ENCODE measurements at places on chromosomes 16 and 17.

- DNase-seq: no peak
These were observed 143.3 kb upstream of the AXIN2 start for GRCh38 chr17:65704731-65705130.

- no peak for DNase-seq
These were observed 160.2 kb upstream of the LHX1 start for GRCh38 chr17:36777118-36777517.

GRCh38 chr17:11495613-11496012, 102.7 kb upstream of the DNAH9 start:
- DNase-seq: no peak

- peak; percentile 95 for DNase-seq
These were observed 8.9 kb downstream of the TSR3 start for GRCh38 chr16:1342526-1343427.

DNA sequence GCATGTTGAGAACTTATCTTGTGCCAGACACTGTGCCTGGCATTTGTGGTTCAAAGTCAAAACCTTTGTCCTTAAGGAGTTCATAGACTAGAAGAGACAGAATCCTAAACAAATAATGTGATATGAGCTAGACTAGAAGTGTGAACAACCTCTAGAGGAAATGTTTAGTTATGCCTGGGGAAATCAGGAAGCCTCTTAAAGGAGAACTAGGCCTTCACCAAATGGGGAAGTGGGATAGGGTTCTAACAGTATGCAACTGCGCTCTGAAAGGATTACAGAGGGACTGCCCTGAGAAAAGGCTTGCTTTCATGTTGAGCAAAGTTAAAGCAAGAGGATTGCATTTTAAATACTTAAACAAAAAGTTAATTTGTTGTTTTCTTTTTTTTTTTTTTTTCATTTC, 4.9 kb downstream of the RUNDC1 start:
- DNase-seq: no peak

GRCh38 chr16:11225677-11226549, 30.1 kb downstream of the SOCS1 start:
- DNase-seq: no peak

DNA sequence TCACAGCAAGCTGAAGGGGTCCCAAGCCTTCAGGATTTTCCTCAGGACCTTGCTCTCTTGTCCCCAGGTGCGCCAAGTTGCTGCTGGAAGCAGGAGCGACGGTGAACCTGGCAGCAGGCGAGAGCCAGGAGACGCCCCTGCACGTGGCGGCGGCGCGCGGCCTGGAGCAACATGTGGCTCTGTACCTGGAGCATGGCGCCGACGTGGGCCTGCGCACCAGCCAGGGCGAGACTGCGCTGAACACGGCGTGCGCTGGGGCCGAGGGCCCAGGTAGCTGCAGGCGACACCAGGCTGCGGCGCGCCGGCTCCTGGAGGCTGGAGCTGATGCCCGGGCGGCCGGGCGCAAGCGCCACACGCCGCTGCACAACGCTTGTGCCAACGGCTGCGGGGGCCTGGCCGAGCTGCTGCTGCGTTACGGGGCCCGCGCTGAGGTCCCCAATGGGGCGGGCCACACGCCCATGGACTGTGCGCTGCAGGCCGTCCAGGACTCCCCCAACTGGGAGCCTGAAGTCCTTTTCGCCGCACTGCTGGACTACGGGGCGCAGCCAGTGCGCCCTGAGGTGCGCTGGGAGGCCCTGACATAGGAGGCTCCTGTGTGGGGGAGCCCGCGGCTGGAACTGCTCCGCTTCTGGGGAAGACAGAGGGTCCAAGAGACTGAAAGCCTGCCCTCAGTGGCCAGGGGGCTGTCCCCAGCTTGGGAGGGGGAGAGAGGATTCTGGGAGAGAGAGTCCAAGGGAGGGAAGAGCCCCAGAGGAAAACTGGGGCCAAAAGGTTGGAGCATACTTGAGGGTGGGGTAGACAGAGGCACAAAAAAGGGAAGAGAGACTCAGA, 6.4 kb downstream of the ASB16 start:
- no peak for DNase-seq

DNA sequence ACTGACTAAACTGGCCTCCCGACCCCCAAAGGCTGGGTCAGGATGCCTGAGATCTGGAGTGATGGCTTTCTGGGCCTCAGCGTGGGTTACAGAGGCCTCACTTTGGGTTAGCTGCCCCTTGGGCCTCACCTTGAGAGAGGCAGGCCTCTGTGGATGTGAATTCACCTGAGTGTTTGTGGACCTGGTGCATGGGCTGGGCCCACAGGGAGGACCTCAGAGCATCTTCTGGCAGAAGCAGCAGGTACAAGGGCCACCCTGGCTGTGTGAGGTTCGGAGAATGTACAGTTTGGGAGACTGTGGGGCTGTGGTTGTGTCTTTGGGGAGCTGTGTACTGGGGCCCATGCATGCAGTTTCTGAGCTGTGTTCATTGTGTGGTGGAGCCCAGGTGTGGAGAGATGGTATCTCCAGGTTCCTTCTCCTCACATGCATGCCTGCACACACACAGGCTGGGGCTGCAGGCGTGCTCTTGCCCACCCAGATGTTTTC, 18.3 kb downstream of the RARA start:
- no peak for DNase-seq

GRCh38 chr16:26809461-26809860, 257.3 kb upstream of the C16orf82 start:
- no peak for DNase-seq

GRCh38 chr16:56675685-56676210, 6.1 kb downstream of the MT1H start:
- no peak for DNase-seq

GRCh38 chr16:84299734-84300440, 5.2 kb downstream of the WFDC1 start:
- DNase-seq: no peak

- DNase-seq: no peak
These were observed 18.9 kb upstream of the TBX21 start for GRCh38 chr17:47713980-47714700.

DNA sequence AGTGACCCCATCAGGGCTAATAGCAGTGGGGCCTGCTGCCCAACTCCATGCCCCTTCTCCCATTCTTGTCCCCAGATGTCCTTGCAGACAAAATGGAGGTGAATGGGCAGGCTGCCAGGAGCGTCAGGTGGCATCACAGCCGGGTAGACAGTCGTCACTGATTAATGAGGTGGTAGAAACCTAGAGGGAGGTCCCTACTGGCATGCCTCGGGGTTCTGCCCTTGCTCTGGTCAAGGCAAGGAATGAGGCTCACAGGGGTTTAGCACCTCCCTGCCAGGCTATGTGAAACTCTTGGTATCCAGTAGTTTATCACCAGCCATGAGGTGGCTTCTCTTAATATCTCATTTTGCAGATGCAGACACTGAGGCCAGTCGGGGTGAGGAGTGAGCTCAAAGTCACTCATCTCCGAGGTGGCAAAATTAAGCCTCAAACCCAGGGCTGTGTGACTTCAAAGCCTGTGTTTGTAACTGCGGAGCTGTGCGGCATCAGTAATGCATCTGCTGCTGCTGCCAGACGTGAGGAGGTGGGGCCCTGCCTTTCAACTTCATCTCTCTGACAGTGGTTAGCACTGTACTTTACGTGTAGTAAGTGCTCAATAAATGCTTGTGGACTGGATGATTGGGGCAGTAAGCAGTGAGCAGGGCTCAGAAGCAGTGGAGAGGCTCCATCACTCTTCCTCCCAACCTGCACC, 21.3 kb downstream of the RAI1 start:
- no peak for DNase-seq

GRCh38 chr16:46962629-46963028, 10.8 kb downstream of the DNAJA2 start:
- DNase-seq: no peak

- DNase-seq: no peak
These were observed 23.1 kb upstream of the TMEM94 start for GRCh38 chr17:75433218-75433783.

GRCh38 chr16:57653936-57654335, 14.2 kb upstream of the ADGRG3 start:
- no peak for DNase-seq

DNA sequence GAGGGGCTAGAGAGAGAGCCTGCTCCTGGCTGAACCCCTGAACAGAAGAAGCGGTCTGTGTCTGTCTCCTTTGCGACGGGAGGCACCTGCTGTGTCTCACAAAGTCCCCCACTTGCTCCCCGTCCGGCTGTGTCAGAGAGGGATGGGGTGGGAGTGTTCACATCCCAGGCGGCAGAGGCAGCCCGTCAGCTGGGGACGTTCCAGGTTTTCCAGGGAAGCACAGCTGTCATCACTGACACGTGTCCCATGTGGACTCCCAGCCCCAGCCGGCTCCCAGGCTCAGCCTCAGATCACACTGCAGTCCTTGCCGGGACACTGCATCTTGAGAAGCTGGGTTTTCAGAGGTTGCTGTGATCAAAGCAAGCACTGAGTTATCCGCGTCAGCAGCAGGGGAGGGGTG, 1.6 kb downstream of the TELO2 start:
- DNase-seq: peak; percentile 64

- no peak for DNase-seq
These were observed 10.0 kb upstream of the CALB2 start for GRCh38 chr16:71348262-71349085.

DNA sequence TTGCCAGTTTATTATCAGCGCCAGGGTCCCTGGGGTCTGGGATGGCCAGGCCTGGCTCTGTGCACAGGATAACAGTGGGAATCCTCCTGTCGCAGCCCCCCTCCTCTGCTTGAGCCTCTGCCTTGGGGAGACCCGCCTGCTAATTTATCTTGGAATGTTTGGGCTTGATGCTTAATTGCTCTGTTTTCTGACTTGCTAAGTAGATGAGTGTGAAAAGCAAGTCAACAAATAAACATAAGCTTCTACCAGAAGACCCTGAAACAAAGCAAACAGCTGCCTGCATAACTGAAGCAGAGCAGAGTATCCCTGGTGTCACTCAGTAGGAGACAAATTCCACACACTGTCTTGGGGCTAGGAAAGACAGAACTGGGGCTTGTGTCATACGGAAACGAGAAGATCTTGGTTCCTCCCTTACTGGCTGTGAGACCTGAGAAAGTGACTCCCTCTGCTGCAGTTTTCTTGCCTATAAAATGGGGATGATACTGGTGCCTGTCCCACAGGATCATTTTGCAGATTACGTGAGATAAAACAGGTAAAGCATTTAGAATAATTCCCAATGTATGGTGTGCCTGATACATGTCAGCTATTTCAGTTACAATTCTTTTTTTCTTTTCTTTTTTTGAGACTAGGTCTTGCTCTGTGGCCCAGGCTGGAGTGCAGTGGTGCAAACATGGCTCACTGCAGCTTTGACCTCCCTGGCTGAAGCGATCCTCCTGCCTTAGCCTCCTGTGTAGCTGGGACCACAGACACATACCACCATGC, 44.8 kb upstream of the IRX3 start:
- no peak for DNase-seq

GRCh38 chr17:7835814-7836595, 2.0 kb downstream of the KDM6B start:
- peak; percentile 55 for DNase-seq

- DNase-seq: no peak
These were observed 123.1 kb downstream of the CA10 start for GRCh38 chr17:52035336-52035915.

GRCh38 chr16:16940351-16940750, 530.4 kb downstream of the XYLT1 start:
- DNase-seq: no peak

DNA sequence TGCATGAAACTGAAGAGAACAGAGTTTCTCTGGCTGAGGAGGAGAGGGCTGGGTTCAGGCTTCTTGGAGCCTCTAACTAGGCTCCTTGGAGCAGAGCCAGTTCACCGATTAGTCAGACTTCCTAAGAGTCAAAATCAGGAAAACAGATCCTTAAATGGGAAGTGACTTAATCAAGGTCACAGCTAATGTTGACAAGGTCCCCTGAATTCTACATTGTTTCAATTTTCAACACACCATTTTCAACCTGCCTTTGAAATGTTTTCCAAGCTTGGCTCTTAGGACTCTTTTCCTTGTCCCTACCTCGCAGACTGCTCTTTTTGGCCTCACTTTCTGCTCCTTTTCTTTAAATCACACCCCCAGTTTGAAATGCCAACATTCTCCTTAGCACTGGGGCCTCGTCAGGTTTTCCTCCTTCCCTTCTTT, 16.3 kb downstream of the MYL4 start:
- DNase-seq: peak; percentile 65

DNA sequence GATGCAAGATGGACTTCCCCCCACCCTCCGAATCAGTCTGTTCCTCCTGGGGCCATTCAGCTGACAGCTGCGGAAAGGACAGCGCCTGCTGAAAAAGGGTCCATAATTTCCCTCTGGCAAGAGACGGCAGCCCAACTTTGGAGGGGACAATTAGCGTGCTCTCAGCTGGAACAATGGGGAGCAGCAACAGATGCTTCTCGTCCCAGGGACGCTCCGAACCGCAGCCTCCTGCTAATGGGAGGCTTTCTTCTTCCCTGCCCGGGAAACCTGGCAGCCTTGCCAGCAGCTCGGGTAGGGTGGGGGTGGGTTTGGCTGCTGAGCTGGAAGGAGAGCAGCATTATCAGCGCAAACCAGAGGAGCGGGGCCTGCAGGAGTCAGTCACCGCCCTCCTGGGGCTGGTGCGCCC, 500.0 kb upstream of the SALL1 start:
- no peak for DNase-seq

GRCh38 chr16:71297341-71297634, 8.1 kb upstream of the CMTR2 start:
- DNase-seq: no peak

- DNase-seq: no peak
These were observed 16.8 kb downstream of the SMCR8 start for GRCh38 chr17:18331879-18332278.

- DNase-seq: peak; percentile 98
These were observed at the start of gene NCBP3 for GRCh38 chr17:3845621-3846436. NCBP3 (minus strand) TSS chr17:3846246; CDS start chr17:3846223, 23 bp downstream.

DNA sequence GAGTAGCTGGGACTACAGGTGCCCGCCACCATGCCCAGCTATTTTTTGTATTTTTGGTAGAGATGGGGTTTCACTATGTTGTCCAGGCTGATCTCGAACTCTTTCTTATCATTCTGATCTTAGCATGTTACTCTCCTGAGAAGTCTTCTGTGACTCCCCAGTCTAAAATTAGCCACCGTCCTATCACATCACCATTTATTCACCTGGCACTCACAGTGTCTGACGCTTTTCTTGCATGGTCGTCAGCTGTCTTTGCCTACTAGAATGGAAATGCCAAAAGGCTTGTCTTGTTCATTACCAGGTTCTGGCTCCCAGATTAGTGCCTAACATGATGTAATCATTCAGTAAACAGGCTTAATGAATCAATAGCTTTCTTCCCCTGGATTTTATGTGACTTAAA, 23.8 kb downstream of the TOM1L1 start:
- DNase-seq: no peak

DNA sequence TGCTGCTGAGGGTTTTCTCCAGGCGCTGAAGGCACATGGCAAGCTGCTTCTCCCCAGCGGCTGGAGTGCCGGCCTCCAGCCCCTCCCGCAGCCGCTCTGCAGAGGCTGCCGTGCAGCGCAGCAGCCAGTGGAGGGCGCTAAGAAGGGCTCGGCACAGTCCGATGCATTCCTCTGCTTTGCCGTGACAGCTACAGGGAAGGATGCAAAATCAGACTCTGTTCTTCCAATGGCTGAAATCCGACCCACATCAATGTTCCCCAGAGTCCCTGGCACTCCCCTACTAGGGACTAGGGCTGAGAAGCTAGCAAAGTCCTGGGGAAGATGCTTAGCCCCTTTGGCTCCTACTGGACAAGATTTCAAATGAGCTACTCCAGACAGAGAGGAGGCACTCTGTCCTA, 19.0 kb downstream of the MED24 start:
- DNase-seq: peak; percentile 52

GRCh38 chr16:68082629-68083238, 2.4 kb upstream of the NFATC3 start:
- DNase-seq: no peak

- DNase-seq: peak; percentile 93
These were observed at the start of gene CHMP6 for GRCh38 chr17:80991645-80992076. CHMP6 (plus strand) TSS chr17:80991841; CDS start chr17:80991919, 78 bp downstream.

Measured in AG08396 (cell line).